IgD-negative memory B cell (primary cell): ENCODE measurements at places on chromosomes 1 and 21. TPM values are rescaled to one million over a fixed set of nuclear protein-coding genes. Genes with fewer than 3 reads are reported as not detected.

IKBKE gene
- polyA plus RNA-seq = 28.4 TPM

DPH2 gene
- polyA plus RNA-seq = 38.4 TPM

NHLH1 gene
- polyA plus RNA-seq = not detected

MPZL1 gene
- polyA plus RNA-seq = 33.8 TPM

PRRX1 gene
- polyA plus RNA-seq = not detected

OBSCN gene
- polyA plus RNA-seq = 2.3 TPM

TGFBR3 gene
- polyA plus RNA-seq = 2.3 TPM

ARHGAP29 gene
- not detected for polyA plus RNA-seq

CYP2J2 gene
- polyA plus RNA-seq = 1.0 TPM

PIK3CD gene
- polyA plus RNA-seq = 82.6 TPM

TCHHL1 gene
- not detected for polyA plus RNA-seq

SPATA1 gene
- polyA plus RNA-seq = 0.15 TPM

CELA3A gene
- not detected for polyA plus RNA-seq

OLFML3 gene
- not detected for polyA plus RNA-seq

PTGFR gene
- polyA plus RNA-seq = not detected

SELL gene
- polyA plus RNA-seq = 1,261 TPM
